BJ (cell line): ENCODE measurements at places on chromosomes 2 and 18. TPM values are rescaled to one million over a fixed set of nuclear protein-coding genes. Genes with fewer than 3 reads are reported as not detected.

DNA sequence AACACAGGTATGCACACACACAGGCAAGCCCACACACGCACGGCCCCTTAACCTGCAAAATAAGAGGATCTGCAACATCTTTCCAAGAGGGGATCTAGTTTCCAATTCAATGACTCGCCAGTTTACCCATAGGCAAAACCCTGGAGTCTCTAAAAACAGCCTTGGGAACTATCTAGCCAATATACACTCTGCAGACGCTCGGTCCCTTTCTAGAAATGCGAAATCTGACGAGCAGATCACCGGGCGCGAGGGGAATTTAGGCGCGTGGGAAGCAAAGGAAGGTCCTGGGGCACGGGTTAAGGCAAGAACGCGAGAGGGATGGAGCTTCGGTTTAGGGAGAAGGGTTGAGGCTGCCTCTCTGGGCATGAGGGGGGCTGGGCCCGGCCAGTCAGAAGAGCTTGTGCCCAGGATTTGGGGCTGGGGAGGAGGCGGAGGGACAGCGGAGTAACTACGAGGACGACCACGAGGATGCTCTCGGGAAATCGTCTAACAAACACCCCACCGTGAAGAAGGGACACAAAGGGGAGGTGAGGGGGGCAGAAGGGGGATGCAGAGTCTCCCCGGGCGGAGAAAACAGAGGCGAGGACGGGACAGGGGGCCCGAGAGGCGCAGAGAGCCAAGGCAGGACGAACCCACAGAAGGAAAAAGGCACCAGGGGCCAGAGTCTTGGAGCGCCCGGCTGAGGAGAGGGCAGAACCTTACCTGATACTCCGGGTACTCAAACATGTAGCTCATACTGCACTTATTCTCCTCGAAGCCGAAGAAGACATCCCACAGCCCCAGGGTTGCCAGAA is 542 bp downstream of the PGAP1 start:
- no peak for DNase-seq

- DNase-seq = no peak
Observed at GRCh38 chr18:12742453-12742852, 39.6 kb downstream of the PSMG2 start.

DNA sequence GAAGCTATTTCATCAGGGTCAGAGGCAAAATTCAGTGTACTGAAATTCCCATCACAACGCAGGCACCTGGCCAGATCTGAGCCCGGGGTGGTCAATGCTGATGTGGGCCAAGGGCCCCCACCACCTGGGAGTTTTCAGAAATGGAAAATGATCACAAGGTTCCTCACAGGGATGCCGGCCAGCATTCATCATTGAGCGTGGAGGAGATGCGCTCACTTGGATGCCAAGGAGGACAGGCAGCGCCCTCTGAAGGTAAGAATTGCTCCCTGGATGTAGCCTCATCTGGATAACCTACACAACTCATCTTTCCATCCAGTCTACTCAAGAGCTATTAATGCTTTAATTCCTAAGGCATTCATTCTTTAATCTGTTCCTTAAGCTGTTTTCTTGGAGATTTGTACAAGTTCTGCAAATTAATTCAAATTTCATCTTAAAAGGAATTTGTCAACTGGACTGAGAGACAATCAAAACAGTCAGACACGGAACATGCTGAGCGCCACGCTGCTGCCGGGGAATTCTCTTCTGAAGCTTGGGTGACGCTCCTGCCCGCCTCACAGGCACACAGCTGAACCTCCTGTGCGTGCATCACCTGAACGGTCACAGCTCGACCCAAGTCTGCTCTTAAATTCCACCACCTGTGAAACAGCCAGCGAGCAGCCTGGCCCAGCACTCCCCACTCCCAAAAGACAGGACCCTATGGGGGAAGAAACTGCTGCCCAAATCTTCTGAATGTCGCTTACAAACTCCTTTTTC is 206.7 kb downstream of the HDAC4 start:
- no peak for DNase-seq

GRCh38 chr18:74155276-74155675 is 7.0 kb downstream of the TIMM21 start:
- no peak for DNase-seq

GRCh38 chr2:191404568-191404991 is 159.4 kb downstream of the MYO1B start:
- peak; percentile 33 for DNase-seq

The CPLX4 gene
- polyA plus RNA-seq = not detected in 2 replicates

The VIL1 gene
- polyA plus RNA-seq = not detected in 2 replicates

The CYP27C1 gene
- 0.13 and 0.28 TPM in 2 replicates for polyA plus RNA-seq

GRCh38 chr18:63970809-63971205 is 926 bp downstream of the SERPINB8 start:
- no peak for DNase-seq

- no peak for DNase-seq
Observed at GRCh38 chr2:168244318-168244717, 3.1 kb downstream of the STK39 start.

The INO80C gene
- 8.3 and 9.2 TPM in 2 replicates for polyA plus RNA-seq

GRCh38 chr2:27765621-27766286 is 5.8 kb upstream of the MRPL33 start:
- no peak for DNase-seq

The CD207 gene
- not detected in 2 replicates for polyA plus RNA-seq

The BMP10 gene
- not detected in 2 replicates for polyA plus RNA-seq

DNA sequence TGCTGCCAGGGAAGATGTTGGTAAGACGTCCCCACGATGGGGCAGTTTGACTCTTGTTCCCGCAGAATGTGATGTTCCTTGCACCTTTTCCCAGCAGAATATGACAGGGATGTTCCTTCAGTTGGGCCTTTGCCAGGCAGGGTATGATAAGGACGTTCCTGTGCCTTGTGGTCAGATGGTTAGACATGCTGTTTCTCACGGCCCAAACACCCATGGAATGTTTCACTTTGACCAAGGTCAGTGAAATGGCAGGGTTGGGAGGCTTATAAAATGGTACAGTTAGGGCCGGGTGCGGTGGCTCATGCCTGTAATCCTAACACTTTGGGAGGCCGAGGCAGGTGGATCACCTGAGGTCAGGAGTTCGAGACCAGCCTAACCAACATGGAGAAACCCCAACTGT is 40.3 kb upstream of the YPEL5 start:
- peak; percentile 64 for DNase-seq

The TRIM43 gene
- polyA plus RNA-seq = not detected in 2 replicates

DNA sequence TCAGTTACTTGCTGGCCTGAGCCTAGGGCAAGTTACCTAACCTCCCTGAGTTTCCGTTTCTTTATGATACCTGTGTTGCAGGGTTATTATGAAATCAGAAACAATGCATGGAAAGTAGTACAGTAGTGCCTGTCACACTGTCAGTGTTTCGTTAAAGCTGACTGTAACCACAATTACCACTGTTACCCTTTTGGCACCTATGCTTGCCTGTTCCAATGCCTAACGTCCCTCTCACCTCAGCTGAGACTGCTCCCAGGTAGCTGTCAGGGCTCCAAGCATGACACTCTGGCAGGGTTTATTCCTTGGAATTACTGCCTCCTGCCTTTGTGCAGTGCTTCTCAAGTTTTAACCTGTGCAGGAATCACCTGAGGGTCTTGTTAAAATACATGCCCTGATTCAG is 135.2 kb upstream of the RBMS1 start:
- no peak for DNase-seq

DNA sequence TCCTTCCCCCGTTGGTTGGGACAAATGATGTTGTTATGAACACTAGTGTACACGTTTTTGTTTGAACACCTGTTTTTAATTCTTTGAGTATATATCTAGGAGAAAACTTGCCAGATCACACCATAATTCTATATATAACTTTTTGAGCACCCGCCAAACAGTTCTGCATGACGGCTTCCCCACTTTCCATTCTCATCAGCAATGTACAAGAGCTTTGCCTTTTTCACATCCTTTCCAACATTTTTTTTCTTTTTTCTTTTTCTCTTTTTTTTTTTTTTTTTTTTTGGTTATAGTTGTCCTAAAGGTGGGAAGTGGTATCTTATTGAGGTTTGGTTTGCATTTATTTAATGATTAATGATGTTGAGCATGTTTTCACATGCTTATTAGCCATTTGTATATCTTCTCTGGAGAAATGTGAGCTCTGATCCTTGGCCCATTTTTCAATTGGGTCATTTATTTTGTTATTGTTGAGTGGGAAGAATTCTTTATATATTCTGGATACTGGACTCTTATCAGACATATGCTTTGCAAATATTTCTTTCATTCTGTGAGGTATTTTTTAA is 86.9 kb upstream of the ZC3H15 start:
- no peak for DNase-seq

DNA sequence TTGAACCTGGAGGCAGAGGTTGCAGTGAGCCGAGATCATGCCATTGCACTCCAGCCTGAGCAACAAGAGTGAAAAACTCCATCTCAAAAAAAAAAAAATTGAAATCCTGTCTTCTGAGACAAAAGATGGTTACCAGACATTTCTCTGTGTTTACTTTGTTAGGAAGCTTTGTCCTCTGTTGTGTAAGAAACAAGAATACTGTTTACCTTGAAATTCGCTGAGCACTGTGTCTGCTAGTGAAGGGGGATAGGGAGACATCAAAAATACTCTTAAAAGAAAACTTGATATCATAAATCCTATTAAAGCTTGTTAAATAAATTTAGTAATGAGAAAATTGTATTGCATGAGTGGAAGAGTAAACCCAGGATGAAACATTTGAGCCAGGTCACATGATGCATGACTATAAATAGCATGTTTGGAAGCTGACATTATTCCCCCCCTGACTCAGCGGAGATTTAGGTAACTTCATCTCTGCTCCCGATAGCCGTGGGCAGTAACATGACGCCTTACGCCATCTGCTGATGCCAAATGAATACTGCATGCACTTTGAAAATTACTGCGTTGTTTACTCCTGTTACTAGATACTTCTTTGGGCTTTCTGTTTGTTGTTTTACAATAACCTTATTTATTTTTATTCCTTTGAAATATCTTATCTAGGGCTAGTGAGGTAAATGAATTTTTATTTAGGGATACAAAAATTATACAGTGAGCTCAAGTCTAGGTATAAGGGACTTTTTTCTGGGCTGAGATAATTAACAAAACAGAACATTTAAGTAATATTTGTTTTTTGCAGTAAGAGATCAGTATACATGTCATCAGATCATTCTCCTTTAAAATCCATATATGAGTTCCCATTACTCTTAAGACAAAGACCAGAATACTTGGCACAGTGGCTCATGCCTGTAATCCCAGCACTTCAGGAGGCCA is 134.9 kb downstream of the MAP3K20 start:
- peak; percentile 68 for DNase-seq

- DNase-seq = no peak
Observed at GRCh38 chr18:31685097-31686082, 1.0 kb upstream of the B4GALT6 start.

- DNase-seq = no peak
Observed at GRCh38 chr2:108067820-108068405, 81.6 kb downstream of the SLC5A7 start.

- no peak for DNase-seq
Observed at GRCh38 chr2:12315224-12315623, 401.5 kb upstream of the TRIB2 start.

GRCh38 chr2:38065502-38066135 is 10.3 kb downstream of the CYP1B1 start:
- no peak for DNase-seq

The LRP2 gene
- polyA plus RNA-seq = not detected in 2 replicates

DNA sequence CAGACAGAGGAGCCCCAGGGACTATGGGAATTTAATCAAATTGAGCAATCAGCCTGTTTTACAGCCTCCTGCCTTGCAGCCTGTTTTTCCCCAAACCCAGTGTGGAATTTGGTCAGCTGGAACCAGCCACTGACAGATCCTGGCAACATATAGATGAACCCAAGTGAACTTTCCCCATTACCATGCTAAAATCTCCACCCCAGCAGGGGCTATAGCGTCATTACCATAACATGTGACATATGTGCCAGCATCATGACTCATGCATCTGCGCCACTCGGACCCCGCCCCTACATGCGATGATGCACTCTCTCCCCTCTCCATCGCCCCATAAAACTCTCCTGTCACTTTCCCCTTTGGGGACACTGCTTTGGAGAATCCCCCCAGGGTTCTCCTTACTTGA is 17.3 kb upstream of the FEZ2 start:
- no peak for DNase-seq

The UGT1A5 gene
- polyA plus RNA-seq = not detected in 2 replicates

The GAREM1 gene
- 0.37 and 0.48 TPM in 2 replicates for polyA plus RNA-seq

- no peak for DNase-seq
Observed at GRCh38 chr2:203904022-203904421, 32.5 kb upstream of the ICOS start.
